ENCODE measurements at places on chromosomes 6 and 20.

DNA sequence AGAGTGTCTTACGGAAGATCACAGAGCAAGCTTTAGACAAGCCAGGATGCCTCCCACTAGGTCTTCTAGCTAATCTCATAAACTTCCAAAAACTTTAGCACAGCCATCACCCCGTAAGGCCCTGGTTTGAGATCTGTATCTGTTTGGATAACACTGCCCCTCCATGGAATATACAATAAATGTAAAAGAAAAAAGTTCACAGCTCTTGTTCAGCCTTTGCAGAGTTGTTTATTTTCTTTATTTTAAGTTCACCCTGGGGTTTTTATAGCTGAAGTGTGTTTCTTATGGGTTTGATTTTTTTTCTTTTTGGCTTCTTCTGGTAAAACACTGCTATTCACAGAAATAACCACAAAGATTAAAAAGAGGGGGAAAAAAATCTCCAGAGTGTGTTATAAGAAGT is 125.6 kb downstream of the EYA2 start:
- DNase-seq = no peak

DNA sequence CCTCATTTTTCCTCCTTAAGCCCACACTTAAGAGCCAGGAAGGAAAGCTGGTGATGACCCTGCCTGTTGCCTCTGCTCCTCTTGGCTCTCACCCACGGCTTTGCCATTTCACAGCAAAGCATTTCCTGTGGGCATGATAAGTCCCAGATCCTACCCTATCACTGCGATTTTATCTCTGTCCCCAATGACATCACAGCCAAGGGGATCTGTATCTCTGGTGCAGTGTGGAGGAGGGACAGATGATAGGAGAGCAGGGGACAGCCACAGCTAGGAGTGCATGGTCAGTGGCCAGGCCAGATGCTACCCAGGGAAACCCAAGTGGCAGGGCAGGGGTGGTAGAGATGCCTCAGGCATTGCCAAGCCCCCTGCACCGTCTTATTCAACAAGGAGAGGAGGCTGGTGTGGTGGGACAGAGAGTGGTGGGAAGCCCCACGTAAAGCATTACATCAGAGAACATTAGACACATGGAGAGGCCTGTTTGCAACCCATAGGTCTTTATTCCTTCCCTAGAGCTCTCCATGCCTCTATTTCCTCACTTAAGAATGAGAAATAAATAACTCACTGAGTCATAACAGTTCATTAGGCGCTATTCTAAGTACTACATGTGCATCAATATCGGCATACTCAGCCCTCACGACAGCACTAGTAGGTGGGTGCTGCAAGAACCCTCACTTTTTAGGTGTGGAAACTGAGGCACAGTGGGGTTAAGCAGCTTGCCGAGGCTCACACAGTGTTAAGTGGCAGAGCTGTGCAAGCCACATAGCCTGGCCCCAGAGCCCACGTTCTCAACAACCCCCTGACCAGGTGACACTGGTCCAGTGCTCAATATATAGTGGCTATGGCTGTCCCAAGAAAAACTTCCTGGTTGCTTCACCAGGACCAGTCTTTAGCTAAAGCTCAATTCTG is 4.6 kb downstream of the TFEB start:
- no peak for DNase-seq

DNA sequence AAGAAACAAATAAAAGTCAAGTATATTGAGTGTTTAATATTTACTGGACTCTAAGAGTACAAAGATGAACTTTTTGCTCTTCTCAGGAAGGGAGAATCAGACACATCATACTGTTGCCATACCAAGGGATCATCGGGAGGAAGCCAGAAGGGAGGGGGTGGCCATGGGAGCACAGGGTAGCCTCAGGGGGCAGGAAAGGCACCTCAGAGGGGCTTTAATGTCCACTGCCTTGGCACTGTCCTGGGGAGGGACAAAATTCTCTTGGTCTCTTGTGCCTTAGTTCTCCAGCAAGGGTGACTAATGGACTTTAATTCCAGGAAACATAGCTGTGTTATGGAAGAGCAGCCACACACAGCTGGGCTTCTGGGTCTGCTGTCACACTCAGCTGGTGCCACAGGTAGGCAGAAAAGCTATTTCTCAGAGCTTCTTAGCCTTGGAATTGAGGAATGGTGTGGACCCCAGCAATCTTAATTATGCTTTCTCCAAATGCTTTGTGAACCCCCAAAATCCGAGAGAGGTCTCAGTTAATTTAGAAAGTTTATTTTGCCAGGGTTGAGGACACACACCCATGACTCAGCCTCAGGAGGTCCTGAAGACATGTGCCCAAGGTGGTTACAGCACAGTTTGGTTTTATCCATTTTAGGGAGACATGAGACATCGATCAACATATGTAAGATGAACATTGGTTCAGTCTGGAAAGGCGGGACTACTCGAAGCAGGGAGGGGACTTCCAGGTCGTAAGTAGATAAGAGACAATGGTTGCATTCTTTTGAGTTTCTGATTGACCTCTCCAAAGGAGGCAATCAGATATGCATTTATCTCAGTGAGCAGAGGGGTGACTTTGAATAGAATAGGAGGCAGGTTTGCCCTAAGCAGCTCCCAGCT is 53.2 kb downstream of the MRAP2 start:
- DNase-seq = no peak

DNA sequence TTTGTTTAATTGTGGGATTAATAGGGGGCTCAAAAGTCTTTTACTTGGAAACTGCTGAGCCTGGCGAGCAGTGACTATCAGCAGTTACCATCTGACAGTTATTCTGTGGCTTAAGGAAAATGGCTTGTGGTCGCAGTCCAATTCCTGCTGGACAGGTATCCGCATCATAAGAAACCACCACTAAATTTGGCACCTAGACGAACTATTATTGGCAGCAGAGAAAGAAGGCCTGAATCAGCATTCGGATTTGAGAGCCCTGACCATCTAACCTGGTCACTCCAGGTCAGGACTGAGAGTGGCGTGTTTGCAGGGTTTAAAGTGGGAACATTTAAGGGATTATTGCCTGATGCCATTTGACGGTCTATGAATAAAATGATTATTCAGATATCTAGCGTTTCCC is 146.4 kb downstream of the RPS12 start:
- DNase-seq = no peak

- DNase-seq = no peak
These were observed 4.1 kb upstream of the LY86 start for GRCh38 chr6:6584310-6585002.

GRCh38 chr20:50680105-50680960 is 11.0 kb downstream of the RIPOR3 start:
- no peak for DNase-seq

DNA sequence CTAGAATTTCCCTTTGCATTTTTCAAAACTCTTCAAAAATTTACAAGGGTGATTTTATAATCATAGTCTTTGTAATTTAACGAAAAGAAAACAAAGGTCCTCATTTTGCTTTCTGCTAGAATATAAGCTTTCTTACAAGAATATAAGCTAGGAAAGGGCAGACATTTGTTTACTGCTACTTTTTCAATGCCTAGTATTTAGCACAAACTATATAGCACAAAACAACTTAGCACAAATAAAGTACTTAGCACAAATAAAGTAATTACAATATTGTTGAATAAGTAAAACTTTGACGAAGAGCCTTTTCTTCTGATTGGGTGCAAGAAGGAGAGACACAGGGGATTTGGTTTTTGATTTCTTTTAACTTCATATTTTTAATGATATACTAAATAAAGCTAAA is 87.8 kb downstream of the BCAS1 start:
- DNase-seq = no peak

DNA sequence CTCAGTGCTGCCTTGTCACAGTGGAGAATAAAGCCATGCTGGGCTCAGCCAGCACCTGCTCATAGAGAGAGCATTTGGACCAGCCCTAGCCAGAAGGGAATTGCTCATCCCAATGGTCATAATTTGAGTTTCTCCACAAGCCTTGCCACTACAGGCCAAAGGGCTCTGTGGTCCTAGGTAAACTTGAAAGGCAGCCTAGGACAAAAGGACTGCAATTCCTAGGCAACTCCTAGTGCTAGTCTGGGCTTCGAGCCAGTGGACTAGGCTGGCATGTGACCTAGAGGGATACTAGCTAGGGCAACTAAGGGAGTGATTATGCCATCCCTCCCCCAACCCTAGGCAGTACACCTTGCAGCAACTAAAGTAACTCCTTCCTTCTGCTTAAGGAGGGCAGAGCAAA is 516.2 kb downstream of the BCKDHB start:
- no peak for DNase-seq
